ENCODE measurements at places on chromosomes 11 and 22.

DNA sequence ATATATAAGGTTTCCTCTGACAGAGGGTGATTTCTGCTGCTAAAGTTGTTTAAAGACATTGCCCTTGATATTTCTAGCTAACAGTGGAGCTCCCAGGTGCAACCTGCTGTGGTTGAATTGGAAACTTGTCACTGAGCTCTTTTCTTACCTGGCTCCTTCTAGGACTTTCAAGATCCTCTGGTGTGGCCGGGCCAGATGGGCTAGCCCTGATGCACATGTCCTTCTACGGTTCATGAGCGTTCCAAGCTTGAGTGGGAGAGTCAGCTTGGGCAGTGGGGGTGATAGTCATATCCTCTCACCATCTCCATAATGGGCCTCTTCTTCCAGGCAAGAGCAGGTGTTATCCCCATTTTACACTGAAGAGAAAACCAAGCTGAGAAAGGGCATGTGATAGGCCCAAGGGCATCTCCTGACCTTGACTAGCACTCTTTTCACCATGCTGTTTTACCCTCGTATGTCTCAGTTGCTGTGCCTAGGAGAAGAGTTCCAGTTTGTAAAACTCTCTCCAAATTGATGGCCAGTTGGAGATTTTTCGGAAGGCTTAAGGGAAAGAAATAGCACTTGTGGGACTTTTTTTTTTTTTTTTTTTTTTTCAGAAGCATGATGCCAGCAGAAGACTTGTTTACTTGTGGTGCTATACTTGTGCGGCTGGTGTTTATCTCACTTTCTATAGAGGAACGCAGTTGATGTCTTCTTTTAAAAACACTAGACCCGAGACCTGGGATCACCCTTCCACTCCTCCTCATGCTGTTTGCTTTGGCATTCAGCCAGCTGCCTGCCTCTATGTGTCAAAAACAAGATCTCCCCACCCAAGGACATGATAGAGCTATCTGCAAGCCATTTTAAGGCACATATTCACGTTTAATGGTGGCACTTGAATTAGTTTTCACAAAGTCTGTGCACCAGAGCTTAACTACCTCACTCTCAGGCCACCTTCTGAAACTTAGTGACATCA lies 32.6 kb downstream of the TEAD1 start:
- no peak for DNase-seq

DNA sequence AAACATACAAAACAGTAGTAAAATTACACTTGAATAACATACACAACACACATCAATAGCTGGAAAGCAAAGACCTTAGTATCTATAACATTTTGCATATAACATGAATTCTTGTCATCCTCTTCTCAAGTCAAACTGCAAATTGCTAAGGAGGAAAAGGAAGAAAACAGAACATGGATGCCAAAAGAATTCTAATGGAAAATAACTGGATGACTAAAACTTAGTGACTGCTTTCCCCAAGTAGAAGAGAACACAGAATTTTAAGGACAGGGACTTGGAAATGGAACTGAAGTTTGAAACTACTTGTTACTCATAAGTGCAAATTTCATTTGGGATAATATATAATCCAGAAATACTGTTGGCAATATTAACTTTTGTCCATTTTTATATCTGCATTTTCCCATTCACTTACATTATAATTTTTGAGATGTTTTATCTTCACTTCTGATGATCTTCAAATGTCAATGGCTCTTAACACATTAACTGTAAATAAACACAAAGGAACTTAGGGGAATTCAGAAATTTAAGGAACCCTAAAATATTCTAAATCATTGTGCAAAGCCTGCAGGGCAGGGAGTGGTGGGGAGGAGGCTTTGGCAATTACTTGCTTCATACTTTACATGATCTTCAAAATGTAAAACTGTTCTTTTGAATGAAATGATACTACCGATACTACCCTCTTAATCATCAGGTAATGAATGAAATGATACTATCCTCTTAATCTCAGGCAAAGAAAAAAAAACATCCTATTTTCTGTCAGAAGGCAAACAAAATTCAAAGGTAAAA lies 9.9 kb downstream of the MTMR2 start:
- DNase-seq: no peak

DNA sequence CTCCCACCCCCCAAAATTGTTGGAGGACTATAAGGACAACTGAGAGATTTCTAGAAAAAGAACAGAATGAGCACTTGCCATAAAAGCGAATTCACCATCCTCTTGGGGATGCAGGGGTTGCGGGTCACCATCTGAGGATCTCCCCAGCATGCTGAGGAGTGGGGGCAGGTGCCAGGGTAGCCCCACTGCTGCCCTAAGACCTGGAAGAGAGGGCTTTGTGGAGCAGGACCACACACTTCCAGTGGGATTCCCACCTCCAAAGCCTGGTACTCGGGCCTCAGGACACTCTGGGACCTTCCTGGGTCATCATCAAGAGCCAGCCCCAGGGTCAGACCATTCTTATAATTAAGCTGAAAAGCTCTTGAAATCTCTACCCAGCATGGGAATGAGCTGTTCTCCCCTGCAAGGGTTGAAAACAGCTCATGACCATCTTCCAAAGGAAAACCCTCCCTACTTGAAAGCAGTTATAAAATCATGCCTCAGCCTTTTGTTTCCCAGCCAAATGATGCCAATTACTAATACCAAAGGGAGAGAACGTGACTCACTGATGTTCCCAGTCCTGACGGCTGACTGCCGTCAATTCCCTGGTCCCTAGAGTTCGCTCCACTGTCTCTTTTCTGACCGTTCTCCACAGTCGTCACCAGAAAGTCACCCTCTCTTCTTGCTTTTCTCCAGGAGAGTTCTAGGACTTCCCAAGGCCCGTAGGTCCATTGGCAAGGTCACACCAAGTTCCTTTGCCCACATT lies 76.8 kb upstream of the CREB3L1 start:
- DNase-seq: no peak

DNA sequence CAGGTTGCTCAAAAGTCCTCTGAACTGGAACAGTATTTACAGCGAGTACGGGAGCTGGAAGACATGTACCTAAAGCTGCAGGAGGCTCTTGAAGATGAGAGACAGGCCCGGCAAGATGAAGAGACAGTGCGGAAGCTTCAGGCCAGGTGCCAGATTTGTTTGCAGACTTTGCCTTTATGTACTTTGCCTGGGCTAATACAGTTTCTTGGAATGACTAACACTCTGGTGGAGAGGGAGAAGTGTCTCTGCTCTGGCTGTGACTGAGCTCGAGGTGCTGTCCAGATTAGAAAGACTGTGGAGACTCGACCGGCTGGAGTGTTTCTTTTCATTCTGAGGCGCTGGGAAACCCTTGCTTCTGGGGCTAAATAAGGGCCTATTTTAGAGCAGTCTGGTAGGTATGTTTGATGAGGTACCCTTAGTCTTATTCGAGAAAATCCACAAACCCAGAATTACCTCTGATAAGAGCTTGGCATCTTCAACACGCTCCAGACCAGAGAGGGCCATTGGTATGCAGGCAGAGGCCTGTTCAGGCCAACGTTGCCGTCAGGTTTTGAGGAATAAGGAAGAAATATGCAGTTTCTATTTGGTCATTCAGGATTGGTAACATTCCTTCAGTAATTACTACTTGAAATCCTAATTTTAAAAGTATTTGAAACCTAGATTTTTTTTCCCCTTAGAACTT lies 76.5 kb downstream of the SWAP70 start:
- DNase-seq: no peak

DNA sequence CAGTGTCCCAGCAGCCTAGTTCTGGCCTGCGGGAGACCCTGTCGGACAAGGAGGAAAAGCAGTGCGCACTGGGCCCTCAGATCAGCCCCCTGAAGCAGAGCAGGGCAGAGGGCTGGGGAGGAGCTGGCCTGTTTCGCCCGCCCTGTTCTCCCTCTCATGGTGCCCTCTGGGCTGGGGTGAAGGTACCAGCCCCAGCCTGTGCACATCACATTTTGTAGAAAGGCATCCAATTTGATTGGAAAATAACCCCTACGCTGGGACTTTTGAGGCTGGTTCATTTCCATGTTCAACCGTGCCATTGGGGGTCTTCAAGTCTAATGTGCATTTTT lies 832 bp upstream of the NAP1L4 start:
- no peak for DNase-seq

DNA sequence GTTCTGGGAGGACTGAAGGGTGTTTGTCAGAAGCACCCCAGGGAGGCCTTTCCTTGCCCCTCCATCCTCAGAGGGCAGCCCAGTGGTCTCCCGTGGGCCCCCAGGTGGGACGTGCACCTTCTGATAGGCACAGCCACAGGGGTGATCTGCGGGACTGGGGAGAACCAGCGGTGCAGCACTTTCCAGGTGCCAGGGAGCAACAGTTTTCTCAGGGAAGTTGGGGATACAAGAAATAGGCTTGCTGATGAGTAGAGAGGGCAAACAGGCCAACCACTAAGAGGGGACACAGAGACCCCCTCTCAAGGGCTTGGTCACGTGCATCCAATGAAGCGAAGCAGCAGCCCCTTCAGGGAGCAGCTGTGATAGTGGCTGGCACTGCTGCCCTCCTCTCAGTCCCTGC lies 107.1 kb upstream of the BID start:
- DNase-seq: no peak

GRCh38 chr11:92340839-92341238 lies 116.2 kb downstream of the FAT3 start:
- DNase-seq: no peak

DNA sequence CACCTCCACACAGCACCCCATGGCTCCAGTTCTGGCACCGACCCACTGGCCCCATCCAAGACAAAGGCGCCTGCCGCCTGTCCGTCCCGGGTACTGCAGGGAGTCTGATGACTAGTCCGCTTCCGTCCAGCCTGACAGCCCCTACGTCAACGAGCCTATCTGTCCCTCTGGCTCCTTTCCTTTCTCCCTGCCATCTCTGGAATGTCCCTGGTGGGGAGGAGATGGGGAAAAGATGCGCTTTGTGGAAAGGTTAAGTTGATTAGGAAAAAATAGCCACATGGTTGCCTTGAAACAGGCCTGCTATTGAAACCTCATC lies 10.4 kb downstream of the PDGFB start:
- no peak for DNase-seq

GRCh38 chr11:94171693-94172440 lies 43.2 kb downstream of the PANX1 start:
- no peak for DNase-seq

- DNase-seq: no peak
These were observed 45.6 kb upstream of the GDPD4 start for GRCh38 chr11:77346906-77347603.

- no peak for DNase-seq
These were observed 16.1 kb downstream of the TRIM22 start for GRCh38 chr11:5705688-5706087.

DNA sequence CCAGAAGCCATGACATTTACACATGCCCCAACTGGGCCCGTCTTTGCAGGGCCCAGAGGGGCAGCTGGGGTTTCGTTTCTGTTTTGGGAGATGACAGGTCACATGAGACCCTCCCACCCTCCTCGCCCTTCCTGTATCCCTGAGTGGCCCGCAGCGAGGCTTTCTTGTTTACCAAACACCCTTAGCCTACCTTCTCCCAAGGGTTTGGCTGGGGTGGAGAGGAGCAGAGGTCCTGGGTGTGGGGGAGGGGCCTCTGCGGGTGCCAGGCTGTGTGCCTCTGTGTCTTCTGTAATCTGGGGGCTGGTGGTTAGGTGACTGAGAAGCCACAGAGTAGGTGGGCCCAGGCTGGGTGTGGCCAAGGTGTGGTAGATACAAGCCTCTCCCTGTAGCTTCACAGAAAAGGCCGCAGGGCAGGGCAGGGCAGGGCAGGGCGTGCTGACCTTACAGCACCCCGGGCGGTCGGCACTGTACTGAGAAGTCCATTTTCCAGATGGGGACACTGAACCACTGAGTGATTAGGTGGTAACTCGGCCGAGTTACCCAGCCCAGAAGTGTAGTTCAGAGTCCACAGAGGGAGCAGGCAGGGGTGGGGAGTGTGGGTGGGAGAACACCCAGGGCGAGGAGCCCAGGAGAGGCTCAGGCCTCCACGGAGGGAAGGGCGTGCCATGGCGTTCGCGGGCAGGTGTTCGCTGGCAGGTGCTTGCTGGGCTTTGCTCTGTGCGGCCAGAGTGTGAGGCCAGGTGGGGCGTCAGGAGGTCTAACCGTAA lies 8.7 kb downstream of the PRR5 start:
- no peak for DNase-seq

DNA sequence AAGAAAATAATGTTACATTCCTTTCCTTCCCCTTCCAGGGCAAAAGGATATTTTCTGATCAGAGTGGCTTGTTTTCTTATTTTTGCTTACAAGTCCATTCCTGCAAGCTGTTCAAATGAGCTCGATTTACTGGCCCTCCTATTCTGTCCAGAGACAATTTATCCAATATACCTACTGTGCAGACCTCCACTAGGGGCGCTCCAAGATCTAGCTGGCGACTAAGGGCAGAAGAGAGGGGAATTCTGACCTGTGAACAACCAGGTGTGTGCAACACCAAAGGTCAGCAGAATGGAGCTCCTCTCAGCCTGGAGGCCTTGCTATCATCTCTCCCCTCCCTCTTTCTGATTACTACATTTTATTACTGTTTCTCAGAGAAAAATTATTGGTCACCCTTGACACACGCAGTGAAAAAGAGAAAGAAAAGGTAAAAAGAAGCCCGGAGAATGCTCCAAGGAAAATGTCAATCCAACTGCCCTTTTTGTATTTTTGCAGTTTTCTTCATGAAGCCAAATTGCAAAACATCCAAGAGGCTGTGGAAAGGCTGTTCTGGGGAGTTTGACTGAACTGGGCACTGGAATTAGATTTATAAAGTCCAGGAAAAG lies 3.2 kb downstream of the SEZ6L start:
- DNase-seq: peak; percentile 5

- no peak for DNase-seq
These were observed 3.8 kb downstream of the TMEM121B start for GRCh38 chr22:17117400-17117799.

DNA sequence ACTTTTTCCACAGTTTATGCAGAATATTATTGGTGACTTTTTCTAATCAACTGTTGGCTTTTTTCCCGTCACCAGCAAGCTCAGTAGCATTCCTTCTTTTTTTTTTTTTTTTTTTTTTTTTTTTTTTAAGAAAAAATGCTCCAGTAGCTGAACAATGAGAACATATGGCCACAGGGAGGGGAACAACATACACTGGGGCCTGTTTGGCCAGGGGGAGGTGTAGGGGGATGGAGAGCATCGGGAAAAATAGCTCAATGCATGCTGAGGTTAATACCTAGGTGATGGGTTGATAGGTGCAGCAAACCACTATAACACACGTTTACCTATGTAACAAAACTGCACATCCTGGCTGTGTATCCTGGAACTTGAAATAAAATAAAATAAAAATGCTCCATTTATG lies 82.5 kb downstream of the ARHGAP42 start:
- no peak for DNase-seq

- no peak for DNase-seq
These were observed 49.8 kb upstream of the CYP2D6 start for GRCh38 chr22:42180349-42180842.

All from nucleus accumbens (tissue), 56 donors.